Activated CD4-positive, alpha-beta T cell treated with anti-CD3 and anti-CD28 coated beads, Interleukin-2, Interleukin-6, amounts not matched to agents 100 ng/mL and 50 ng/mL, durations not matched to agents 16 hours and 8 hours (primary cell): ENCODE measurements at places on chromosomes 1 and 21.

DNA sequence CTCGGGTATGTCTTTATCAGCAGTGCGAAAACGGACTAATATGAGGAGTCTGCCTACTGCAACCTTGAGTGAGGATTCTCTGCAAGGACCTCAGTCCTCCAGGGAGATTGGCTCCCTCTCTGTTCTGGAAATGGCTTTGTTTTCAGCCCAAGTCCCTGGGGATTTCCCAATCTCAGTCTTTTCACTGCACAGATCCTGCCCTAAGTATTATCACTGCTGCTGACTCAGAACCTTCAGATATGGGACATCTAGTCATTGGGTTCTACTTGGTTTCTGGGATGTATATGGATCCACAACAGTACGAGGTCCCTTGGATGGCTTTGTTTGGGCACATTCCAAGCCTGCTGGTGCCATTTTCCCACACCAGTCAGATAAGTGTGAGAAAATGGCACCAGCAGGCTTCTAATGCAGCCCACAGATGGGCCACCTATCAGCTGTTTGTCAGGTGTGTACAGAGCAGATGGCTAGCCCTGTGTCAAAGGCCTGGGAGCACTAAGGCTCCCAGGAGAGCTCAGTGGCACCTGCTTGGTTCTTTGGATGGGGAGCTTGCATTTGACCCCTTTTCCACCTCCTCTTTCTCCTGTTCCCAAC is 27.4 kb downstream of the ELF3 start:
- DNase-seq: no peak

GRCh38 chr21:31597683-31598082 is 61.8 kb upstream of the SOD1 start:
- DNase-seq: no peak

DNA sequence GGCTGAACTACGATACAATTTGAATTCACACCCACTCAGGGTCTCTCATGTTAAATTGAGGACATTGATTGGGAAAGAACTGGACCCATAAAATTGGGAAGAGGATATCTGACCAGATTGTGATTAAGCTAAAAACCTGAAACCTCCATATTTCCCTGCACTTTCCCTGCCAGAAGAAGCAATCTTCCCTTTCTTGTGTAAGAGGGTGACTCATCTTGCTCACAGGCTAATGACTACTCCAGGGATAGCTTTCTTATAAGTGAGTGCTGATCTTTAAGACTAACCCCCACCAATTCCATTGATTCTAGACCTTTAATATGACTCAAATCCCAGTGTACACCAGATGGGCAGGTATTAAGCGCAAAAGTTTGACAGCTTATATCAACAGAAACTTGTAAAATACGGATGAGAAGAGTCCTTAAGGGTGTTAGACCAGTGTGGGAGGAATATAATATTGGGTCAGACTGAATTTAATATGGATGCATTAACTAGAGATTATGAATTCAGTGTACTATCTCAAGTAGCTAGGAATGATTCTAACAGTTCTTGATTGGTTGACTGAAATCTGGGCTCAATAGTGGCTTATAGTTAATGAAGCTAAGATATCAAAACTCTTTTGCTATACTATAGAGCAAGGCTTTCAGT is 12.1 kb upstream of the SGIP1 start:
- no peak for DNase-seq

- no peak for DNase-seq
These were observed 229.5 kb downstream of the TRABD2B start for GRCh38 chr1:47767741-47768100.

GRCh38 chr1:173267453-173267945 is 60.4 kb upstream of the TNFSF4 start:
- no peak for DNase-seq

DNA sequence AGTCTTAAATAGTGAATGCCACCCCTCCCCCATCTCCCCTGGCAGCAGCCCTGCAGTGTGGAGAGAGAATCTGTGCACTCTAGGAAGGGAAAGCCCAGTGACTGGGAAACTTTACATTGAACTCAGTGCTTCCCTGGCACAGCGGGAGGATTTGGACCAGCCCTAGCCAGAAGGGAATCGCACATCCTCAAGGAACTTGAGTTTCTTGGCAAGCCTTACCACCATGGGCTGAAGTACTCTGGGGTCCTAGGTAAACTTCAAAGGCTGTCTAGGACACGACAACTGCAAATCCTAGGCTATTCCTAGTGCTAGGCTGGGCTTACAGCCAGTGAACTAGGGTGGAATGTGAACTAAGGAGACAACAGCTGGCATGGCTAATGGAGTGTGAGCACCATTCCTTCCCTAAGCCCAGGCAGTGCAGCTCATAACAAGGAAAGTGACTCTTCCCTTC is 88.3 kb downstream of the COL24A1 start:
- DNase-seq: no peak

GRCh38 chr1:118894836-118895235 is 93.3 kb downstream of the TBX15 start:
- no peak for DNase-seq

GRCh38 chr1:48581270-48581669 is 109.3 kb upstream of the SPATA6 start:
- DNase-seq: no peak

DNA sequence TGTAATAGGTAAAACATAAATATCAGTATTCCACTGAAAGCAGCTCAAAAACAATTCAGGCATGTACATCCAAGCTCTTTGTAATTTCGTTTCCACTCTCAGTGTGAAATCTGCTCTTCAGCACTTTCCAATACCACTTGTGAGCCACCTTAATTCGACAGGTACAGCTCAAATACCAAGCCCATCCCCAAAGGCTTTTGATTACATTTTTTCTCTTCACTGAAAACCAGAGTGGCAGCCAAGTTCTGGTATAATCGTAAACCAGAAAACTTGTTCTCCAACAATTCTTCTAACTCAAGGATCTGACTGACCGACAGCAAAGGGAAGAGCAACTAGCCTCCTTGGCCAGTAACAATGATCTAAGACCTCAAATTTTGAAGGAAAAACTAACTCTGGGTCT is 36.8 kb downstream of the FBXO42 start:
- no peak for DNase-seq

DNA sequence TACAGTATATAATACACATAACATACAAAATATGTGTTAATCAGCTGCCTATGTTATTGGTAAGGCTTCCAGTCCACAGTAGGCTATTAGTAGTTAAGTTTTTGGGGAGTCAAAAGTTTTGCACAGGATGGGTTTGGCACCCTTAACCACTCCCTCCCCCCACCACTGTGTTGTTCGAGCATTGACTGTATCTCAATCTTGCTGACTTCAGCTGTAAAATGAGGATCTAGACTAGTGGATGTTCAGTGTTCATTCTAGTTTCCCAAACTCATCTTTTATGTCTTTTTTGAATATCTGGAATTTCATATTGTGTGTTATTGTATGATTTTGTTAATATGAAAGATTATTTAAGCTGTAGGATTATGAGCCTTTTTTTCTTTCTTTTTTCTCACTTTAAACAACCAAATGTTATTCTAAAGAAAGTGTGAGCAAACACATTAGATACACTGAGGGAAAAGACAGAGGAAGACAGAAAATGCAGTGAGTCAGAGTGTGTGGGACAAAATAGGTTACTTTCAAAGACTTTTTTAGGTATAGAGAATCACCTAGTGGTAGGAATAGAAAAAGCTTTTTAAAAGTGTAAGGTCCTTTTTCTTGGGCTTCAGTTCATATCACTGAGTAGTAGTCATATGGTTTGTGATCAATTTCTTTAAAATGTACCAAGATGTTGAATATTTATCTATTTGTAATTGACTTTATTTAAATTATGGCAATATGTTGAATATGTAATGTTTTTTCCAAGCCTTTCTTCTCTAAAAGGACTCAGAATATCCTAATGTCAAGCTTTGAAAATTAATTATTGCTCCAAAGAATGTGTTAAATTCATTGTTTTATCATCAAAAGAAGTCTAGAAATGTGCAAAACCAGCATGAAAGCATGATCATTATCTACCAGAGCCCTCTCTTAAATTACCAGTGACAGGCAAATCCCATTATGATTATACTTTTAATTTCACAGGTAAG is 17.9 kb upstream of the CENPF start:
- peak; percentile 30 for DNase-seq

- DNase-seq: peak; percentile 68
These were observed 139.6 kb downstream of the TOMM20 start for GRCh38 chr1:234989019-234989418.

- DNase-seq: no peak
These were observed 192.1 kb upstream of the ADAMTS5 start for GRCh38 chr21:27158967-27159366.

GRCh38 chr1:213986020-213986924 is 1.5 kb upstream of the PROX1 start:
- DNase-seq: no peak

DNA sequence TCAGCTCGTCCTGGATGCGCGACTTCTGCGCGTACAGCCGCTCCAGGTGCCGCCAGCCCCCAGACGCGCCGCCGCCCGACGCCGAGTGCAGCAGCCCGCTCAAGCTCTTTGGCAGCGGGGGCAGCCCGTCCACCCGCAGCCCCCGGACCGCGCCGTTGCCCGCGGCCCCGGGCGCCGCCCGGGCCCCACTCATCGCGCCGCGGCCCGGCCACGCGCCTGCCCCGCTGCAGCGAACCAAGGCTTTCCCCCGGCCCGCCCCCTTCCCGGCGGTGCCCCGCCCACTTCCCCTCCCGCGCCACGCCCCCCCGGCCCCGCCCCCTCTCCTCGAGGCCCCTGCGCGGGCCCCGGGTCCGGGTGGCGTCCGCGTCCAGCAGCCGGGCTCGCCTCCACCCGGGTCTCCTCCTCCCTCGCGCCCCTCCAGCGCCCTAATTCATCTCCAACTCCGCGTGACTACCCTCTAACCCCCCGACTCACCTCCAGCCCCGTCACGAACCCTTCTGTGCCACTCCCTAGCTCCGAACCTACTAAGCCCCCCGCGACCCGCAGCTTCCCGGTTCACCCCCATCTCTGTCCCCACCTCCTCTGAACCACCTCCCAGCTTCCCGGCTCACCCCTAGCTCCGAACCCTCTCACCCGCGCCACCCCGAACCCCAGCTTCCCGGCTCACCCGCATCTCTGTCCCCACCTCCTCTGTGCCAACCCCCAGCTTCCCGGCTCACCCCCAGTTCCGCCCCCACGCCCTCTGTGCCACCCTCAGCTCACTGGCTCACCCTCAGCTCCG is at the start of gene FAM89A:
FAM89A (minus strand) TSS at position 236 of the 781 bp plus-strand sequence; CDS start at position 193, 43 bp downstream.
- peak; percentile 75 for DNase-seq
